ENCODE measurements at places on chromosomes 1 and 21.

GRCh38 chr1:81635816-81636215 lies 164.9 kb upstream of the ADGRL2 start:
- DNase-seq: no peak

- no peak for DNase-seq
Observed at GRCh38 chr1:109269981-109270622, 12.8 kb downstream of the PSRC1 start.

GRCh38 chr21:18222346-18222745 lies 22.3 kb upstream of the CHODL start:
- DNase-seq: no peak

DNA sequence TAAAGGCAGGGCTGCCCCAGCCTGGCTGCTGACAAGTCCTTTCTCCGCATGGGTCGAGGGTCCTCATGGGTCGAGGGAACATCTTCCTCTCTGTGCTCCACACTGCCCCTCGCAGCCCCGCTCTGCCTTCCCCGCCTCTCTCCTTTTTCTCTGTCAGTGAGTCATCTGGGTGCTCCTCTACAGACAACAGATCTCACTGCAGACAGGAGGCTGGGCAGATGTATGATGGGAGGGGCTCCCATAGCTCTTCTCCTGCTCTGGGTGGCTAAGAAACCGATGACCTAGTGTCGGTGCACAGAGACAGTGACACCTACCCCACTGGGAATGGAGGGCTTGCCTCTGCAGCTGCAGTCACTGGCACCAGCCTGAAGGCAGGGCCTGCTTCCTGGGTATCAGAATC lies 5.5 kb downstream of the KCNA10 start:
- DNase-seq: no peak

- no peak for DNase-seq
Observed at GRCh38 chr21:17089091-17089491, 423.8 kb upstream of the CXADR start.

DNA sequence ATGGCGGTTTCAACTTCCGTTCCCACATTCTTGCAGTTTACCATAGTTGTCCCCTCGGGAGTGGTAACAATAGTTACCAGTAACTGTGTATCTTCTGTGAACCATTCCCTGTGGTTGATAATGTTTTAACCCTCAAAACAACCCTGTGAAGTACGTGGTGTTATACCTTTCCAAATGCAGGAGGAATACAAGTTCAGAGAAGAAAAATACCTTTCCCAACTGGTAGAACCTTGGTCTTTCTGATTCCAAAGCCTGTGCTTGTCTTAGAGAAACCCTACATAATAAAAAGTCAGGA lies 789 bp downstream of the BTF3L4 start:
- DNase-seq: no peak

DNA sequence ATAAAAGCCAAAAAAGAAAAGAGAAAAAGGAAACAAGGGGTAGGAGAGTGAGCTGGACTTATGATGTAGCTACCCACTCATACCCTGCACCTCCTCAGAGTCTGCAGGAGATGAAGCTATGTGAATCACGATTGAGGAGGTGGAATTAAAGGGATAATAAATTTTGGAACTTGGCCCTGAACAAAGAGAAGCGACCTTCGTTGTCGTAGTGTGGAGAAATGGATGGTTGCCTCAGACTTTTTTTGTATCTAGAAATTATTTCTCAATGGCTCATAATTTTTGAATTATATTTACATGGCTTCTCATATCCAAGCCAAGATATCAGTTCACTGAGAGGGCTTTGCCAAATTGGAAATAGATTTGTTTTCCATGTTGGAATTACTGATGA lies 37.8 kb upstream of the SIPA1L2 start:
- DNase-seq: no peak

DNA sequence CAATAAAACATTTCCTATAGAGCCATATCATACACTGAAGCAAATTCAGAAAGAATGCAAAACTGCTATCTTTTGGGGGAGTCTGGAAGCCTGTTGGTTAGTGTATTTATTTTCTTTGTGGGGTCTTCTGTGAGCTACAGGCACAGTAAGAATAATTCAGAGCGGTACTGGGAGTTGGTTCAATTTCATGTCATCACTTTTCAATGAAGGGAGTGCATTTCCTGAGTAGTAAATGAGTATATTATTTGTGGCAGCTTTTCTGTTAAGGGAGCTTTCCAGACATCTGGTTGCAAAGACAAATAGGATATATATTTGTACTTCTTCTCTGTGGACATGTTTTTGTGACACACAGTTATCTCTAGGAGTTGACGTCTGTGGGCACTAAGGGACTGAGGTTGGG lies 130.6 kb downstream of the HUNK start:
- no peak for DNase-seq

DNA sequence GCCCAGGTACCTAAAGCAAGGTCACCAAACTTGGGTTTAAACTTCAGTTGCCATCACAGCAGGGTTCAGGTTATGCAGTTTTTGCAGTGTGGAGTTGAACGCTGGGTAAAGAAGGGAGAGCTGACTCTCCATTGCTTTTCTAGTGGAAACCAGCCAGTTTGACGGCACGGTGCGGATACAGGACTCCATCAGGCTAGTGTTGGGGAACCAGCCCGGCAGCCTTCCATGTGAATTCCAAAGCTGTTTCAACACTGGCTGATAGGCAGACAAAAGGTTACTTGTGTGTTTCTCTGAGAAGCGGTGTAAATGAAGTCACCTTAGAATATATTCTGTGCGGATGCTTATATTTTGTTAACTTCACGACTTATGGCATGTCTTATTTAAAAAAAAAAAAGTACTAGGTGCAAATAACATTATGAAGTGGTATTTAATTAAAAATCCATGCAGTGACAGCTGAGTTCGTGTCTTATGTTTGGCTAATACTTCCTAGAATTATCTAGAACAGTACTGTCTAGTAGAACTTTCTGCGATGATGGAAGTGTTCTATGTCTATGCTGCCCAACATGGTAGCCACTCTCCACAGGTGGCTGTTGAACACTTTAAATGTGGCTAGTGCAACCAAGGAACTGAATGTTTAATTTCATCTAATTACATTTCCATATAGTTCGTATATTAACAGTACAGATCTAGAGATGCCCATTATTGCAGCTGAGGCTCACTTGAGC lies 29.9 kb upstream of the RCAN3 start:
- DNase-seq: no peak

- no peak for DNase-seq
Observed at GRCh38 chr1:89608984-89609725, 23.8 kb upstream of the LRRC8C start.

GRCh38 chr21:37699024-37699775 lies 217.1 kb downstream of the KCNJ6 start:
- DNase-seq: no peak

- no peak for DNase-seq
Observed at GRCh38 chr1:51736702-51737101, 119.8 kb downstream of the OSBPL9 start.

DNA sequence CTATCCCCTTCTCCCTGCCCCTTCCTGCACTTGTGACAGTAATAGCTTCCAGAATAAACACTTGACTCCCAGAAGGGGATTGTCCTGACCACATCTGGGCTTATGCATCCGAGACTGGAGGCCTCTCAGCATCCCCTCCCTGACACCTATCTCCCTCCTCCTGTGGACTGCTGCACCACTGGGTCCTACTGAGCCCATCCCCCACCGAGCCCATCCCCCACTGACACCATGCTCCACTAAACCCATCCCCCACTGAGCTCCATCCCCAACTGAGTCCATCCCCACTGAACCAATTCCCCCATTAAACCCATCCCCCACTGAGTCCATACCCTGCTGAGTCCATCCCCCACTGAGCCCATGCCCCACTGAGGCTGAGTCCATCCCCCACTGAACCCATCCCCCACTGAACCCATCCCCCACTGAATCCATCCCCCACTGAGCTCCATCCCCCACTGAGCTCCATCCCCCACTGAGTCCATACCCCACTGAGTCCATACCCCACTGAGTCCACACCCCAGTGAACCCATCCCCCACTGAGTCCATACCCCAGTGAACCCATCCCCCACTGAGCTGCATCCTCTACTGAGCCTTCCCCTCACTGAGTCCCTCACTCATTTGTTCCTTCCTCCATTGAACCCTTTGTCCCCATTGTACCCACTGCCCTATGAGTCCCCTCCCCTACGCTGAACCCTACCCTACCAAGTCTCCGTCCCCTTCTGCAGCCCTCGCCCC lies 5.6 kb downstream of the PDZK1IP1 start:
- no peak for DNase-seq

- no peak for DNase-seq
Observed at GRCh38 chr21:15050568-15051377, 14.0 kb downstream of the NRIP1 start.

- DNase-seq: no peak
Observed at GRCh38 chr1:216045400-216045799, 377.8 kb downstream of the USH2A start.

- DNase-seq: no peak
Observed at GRCh38 chr1:180975551-180975950, 47.1 kb downstream of the STX6 start.

DNA sequence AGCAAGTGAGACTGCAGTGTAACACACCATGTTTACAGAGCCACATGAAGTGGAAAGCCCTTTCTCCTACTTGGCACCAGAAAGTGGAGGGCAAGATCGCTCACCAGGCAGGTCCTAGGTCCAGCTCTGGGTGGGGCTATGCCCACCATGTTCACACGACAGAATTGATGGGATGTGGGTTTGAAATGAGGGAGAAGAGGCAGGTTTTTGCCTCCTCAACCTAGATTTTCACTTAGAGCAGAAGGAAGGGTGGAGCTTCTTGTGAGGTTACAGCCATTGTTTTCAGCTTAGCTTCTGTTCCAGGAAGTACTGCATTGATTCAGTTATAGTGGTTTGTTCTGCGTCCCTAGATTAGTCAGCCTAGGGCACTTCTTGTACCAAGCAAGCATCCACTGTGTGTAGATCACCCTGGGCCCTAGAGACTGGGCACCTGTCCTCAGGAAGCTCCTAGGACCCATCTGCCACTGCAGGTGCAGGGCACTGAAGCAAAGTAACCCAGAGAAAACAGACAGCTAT lies 2.3 kb downstream of the CD53 start:
- DNase-seq: no peak

DNA sequence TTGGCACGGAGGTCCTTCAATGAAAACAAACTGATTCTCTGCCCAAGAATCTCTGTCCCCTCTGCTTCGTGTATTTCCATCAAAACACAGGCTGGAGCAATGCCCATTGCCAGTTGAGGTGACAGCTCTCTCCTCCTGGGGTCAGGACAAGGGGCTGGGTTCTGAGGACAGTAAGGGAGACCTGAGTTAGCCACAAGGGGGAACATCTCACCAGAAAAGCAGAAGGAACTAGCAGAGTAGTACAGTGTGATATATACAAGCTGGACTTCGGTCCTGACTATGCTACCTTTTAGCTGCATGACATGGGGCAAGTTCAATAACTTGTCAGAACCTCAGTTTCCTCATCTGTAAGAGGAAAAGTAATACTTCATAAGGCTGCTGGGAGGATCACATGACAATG lies 50.3 kb downstream of the SYT2 start:
- no peak for DNase-seq

- no peak for DNase-seq
Observed at GRCh38 chr21:41251961-41252642, 64.5 kb upstream of the FAM3B start.

GRCh38 chr1:12178511-12178910 lies 11.7 kb downstream of the TNFRSF1B start:
- DNase-seq: no peak

DNA sequence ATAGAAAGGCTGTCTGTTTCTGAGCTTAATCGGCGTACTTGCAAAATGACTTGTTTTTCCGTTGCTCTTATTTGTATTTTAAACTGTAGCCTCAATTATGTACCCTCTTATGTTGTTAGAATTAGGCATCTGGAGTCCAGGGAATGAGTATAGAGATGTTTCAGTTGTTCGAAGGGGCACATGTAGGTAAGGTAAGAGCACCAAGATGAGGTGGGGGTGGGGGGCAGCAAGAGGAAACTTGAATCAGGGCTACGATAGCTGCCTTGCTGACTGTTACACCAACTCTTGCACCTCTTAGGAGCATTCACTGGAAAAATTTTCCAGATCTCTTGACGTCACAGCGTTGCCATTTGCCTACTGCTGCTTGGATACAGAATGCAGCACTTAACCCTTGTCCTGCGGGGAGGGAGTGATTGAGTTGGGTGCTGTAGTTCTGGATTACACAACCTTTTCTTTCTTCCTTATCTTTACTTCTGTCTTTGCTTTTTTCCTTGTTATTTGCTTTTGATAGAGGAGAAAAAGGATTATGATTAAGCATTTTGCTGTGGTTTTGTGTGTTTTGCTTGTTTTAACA lies 3.2 kb downstream of the ATP1B1 start:
- DNase-seq: no peak

DNA sequence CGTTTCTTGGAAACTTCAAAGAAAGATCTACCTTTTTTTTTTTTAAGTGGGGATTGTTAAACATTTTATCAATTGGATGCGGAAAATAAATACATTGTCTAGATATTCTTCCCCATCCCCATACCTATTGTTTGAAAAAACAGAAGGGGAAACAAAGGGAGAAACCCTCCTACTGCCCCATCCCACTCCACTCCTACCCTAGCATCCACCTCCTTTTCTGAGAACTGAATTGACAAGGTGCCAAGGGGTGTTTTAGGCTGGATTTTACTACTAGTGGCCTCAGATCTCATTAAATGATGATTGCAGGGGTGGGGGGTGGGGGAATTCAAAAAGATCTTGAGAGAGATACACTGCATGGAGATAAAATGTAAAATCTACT lies 2.6 kb downstream of the EDARADD start:
- DNase-seq: no peak

DNA sequence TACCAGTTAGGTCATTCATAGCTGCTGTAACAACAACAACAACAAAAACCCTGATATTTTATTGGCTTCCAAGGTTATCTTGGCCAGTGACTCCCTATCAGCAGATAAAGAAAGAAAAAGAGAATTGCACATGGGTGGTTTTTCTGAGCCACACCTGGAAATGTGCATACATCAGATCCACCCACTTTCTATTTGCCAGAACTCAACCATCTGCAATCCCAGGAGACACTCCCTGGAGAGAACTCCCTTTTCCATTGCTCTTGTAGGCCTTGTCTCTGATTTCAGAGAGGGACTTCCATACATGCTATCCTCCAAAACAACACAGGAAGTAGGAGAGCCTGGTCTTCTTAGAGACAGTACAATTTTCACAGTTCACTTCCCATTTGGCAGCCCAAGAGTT lies 74.9 kb upstream of the ZC3H11B start:
- DNase-seq: no peak

GRCh38 chr1:157162345-157162744 lies 24.1 kb upstream of the ETV3 start:
- DNase-seq: no peak

DNA sequence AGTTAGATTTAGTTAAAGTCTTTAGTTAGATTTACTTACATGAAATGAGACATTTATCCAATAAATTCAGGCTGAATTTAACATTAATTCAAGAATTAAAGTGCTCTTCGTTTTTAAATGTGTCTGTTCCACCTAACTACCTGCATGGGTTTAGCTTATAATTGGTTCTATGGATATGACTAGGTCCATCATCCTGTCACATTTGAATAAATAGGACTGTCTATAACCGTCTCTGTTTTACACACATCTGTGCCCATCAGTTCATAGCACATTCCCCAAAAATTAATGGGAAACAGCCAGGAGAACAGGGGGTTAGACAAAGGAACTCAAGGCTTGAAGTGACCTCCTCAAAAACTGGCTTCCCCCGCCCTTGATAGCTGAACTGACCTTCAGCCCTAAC lies 219.6 kb downstream of the MRPL39 start:
- DNase-seq: no peak

All from cortex of kidney (tissue), 1 donor.